HuH-7 (cell line): ENCODE measurements at places on chromosomes 13 and 19.

DNA sequence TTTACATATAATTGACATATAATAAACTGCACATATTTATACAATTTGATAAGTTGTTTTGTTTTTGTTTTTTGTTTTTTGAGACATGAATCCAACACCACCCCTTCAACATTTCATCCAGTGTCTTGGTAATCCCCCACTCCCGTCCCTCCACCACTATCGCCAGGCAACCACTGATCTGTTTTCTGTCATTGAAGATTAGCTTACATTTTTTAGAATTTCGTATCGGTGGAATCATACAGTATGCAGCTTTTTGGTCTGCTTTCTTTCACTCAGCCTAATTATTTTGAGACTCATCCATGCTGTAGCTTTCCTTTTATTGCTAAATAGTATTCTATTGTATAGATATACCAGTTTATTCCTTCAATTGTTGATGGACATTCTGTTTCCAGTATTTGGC is 94.1 kb upstream of the FRY start:
- DNase-seq: no peak

- DNase-seq: peak; percentile 85
These were observed at the start of gene ZSCAN18 for GRCh38 chr19:58097781-58098681. Gene ZSCAN18 (minus strand): TSS chr19:58098231. CDS start chr19:58090267, 7,964 bp downstream.

- no peak for DNase-seq
These were observed 86.5 kb downstream of the KDM4B start for GRCh38 chr19:5055457-5055776.

- no peak for DNase-seq
These were observed 562.5 kb downstream of the EFNB2 start for GRCh38 chr13:105972811-105973590.

- no peak for DNase-seq
These were observed 163.6 kb downstream of the SPRY2 start for GRCh38 chr13:80177327-80177726.

GRCh38 chr13:99751517-99752199 is 219.9 kb downstream of the ZIC5 start:
- no peak for DNase-seq

DNA sequence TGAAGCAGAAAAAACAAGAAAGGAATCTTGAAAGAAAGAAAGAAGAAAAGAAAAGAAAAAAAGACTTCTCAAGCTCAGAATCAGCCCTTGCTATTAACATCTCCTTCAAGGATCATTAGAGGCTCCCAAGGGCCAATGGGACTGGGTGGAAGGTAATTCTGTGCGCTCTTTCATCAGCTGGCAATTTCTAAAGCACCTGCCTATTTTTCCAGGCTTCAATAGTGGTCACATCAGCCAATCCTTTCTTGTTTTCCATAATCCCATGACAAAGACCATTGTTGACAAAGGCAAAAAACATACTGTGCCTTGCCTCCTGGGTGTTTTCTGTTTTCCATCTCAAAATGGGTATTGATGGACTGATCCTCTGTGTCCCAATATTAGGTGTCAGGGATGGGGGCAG is 88.2 kb upstream of the TSC22D1 start:
- DNase-seq: no peak

- DNase-seq: no peak
These were observed 205.8 kb downstream of the LMO7 start for GRCh38 chr13:75841905-75842304.

- DNase-seq: peak; percentile 14
These were observed 839 bp upstream of the CKAP2 start for GRCh38 chr13:52454459-52454819.

DNA sequence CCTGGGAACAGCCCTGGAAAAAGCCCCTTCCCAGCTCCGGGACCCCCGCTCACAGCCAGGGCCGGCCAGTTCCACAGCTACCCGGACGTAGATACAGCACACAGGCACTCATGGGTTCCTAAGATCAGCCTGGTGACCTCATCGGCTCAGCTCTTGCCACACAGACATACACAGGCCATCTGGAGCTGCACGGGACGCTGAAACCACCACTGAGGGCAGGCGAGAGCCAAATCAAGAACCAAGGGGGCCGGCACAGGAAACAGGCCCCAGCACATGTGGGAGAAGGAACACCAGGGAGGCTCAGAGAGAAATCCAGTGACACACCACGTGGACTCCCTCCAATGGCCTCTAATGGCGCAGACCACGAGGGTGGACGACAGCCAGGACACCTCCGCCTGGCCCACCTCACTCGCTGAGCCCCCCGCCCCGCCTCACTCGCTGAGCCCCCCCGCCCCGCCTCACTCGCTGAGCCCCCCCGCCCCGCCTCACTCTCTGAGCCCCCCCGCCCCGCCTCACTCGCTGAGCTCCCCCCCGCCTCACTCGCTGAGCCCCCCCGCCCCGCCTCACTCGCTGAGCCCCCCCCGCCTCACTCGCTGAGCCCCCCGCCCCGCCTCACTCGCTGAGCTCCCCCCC is 69.7 kb upstream of the C13orf46 start:
- DNase-seq: peak; percentile 47

- no peak for DNase-seq
These were observed 484.5 kb downstream of the SLITRK6 start for GRCh38 chr13:85314686-85315085.

DNA sequence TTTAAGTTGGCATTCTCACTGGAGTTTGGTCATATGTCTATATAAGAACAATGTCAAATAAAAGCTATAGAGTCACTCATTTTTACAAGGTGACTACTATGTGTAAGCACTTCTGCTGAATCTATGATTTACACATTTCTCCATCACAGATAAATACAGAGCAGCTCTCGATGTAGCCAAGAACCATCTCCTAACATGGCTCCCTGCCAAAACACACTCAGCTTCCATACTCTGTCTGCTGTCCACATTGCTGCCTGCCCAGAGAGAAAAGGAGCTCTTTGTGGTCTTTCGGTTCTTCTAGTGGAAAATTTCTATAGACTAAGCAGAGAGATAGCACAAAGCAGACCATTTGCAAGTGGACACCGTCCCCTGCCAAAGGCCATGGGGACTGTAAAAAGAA is 190.9 kb upstream of the KLF12 start:
- DNase-seq: peak; percentile 6

DNA sequence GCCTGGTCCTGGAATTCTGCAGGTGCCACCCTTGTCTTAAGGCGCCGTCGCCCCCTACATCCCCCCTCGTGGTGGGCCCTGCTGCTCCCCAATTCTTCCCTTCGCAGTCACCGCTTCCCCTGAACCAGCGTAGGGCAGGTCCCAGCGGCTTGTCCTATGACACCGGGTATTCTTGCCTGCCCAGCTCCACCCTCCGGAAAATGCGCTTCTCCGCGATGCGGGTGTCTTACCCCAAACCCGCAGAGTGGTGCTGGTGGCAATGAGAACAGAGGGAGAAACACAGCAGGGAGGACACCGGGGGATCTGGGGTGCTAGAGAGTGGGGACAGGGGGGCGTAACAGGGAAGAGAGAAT is 9.0 kb downstream of the ZNF808 start:
- DNase-seq: no peak

- no peak for DNase-seq
These were observed 66.1 kb upstream of the C1QTNF9B start for GRCh38 chr13:23963184-23963931.

DNA sequence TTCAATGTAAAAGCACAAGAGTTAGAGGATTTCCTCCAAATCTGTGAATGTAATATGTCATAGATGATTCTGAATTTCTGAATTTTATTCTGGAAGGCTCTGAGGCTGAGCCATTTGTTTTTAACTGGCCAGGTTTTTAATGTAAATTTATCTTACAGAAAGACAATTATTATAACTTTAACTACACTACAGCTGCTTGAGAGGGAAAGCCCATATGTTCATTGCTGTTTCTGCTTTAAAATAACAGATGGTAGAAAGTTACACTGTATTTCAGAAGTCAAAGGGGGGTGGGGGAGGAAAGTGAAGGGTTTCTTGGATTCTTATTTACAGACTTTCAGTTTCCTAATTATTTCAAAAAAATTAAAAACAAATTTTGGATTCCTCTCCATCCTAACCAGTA is 62.8 kb downstream of the DNAJC15 start:
- DNase-seq: no peak

DNA sequence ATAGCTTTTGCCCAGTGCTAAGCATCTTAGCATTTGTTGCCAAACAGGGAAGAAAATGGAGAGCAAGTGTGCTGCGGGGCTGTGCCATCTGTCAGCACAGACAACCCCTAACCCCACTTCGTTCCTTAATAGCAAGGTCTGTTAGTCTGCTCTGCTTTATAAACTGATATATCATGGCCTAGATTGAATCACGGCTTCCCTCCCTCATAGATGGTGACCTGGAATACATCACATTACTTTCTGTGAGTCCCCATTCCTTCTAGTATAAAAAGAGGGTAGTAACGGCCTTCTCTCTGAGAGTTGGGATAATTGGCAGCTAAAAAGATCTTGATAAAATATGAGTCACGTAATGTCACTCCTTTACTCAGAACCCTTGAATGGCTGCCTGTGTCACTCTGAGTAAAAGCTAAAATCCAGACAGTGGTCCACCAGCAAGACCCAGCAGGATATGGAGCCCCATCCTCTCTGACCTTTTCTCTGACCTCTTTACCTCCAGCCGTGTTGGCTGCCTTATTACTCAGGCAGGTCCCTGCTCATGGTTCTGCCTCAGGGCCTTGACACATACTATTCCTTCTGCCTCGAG is 151.7 kb downstream of the DLEU7 start:
- no peak for DNase-seq

DNA sequence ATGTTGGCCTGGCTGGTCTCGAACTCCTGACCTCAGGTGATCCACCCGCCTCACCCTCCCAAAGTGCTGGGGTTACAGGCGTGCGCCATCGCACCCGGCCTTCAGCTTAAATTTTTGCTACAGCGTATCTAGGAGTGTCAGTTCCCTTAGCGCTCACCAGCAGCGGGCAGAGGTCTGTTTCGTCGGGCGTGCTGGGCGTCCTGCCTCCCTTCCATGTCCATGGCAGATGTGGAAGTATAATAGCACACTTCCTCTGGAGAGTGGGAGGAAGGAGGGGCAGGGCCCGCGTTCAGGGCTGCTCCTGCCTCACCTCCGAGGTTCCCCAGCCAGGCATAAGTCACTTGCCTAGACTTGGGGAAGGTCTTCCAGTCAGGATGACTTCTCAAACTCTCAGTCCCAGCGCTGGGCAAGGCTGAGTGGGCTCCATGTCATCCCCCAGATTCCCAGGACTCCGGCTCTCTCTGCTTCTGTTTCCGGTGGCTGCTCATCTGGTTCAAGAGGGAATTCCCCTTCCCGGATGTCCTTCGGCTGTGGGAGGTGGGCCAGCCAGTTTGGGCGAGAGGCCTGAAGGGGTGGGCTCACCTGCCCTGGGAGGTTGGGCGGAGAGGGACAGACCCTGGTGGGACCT is 9.5 kb downstream of the IL4I1 start:
- DNase-seq: no peak

GRCh38 chr19:10259162-10259905 is 7.3 kb downstream of the MRPL4 start:
- peak; percentile 78 for DNase-seq

DNA sequence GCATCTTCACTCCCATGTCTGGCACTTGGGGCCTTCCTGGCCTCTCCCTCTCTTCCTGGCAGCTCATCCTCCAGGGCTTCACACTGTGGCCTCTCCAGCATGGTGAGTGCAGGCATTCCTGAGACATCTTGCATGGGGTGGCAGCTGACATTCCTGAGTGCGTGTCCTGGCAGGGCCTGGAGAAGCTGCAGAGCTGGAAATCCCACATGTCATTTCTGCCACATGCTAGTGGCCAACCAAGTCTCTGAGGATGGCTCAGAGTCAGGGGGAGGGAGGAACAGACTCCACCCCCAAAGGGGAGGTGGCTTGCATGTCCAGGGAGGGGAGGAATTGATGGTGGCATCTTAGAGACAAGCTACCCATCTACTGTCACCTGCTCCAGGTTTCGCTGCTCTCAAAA is 41.6 kb upstream of the AMER2 start:
- no peak for DNase-seq

DNA sequence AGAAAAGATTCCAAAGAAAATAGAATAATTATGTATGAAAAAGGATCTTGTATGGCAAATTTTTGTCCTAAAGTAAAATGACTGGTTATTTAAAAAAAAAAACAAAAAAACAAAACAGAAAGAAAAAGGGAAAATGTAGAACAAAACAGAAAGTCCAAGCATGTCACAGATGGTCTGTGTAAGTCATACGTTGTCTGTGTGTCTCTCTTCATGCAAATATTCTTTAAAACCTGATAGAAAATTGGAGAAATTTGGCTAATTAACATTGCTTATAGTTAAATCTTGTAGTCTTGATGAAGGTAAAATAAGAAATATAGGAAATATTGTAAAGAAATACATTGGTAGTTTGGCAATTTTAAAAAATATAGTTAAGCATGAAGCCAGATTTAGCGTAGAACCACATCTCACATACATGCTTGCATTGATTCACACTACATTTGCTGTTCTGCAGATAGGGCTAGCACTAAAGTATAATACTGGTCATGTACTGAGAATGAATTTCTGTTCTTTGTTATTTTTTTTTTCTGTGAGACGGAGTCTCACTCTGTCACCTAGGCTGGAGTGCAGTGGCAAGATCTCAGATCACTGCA is 58.4 kb downstream of the SPRYD7 start:
- DNase-seq: no peak

DNA sequence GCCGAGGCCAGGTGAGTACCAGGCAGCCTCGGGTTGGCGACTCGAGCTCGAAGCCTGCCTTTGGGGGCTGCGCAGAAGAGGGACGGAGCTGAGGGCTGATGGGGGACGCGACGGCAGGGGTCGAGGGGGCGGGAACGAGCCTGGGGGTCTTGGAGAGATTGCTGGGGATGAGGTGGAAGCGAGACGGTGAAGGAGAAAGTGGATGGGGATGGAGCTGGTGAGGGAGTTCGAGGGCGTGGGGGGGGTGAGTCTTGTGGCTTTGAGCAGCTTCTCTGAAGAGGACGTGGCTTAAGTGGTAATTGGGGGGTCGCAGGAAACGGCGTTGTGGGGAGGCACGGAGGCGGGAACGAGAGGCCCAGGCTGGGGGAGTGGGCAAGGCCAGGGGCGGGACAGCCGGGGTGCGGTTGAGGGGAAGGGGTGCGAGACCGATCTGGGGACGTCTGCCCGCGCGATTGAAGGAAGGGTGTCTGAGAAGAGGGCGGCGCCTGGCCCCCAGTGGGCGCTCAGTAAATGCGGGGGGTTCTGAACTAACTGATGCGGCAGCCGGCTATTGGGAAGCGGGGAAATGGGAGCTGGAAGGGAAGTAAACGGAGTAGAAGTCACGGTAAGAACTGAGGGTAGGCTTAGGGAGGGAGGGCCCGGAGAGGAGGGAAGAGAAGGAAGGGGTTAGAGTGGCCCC is 426 bp downstream of the MYO9B start:
- DNase-seq: peak; percentile 49

GRCh38 chr13:20989656-20990321 is 71.6 kb downstream of the LATS2 start:
- no peak for DNase-seq

- no peak for DNase-seq
These were observed 3.4 kb downstream of the EFNA2 start for GRCh38 chr19:1288833-1289685.

GRCh38 chr13:30329009-30329585 is 21.7 kb upstream of the KATNAL1 start:
- no peak for DNase-seq

- DNase-seq: no peak
These were observed 69.7 kb downstream of the UFM1 start for GRCh38 chr13:38419312-38419873.
